ENCODE measurements at places on chromosomes 3 and 15.

DNA sequence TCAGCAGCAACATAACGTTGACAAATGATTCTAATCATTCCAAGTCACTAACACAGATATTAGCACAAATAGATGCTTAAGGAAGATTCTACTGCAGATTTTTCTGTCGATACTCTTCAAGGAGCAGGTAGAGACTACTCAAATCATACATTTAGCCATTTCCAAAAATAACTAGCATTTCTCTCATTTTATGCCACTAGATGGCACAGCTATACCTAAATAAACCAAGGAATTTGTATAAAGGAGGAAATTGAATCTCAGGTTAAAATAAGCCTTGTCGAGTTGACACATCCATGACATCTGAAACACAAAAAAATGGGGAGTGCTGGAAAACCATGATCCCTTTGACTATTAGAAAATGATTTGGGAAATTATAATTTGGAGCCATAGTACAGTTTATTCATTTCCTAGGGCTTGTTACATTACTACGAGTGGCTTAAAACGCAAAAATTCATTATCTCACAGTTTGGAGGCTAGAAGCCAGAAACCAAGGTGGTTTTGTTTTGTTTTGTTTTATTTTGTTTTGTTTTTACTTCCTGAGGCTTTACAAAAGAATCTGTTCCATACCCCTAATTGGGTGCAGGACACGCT is 59.5 kb upstream of the STRIT1 start:
- DNase-seq, result no peak

GRCh38 chr15:60647246-60647645 is 168.3 kb upstream of the ICE2 start:
- no peak for DNase-seq

GRCh38 chr3:187808527-187808895 is 63.2 kb upstream of the BCL6 start:
- DNase-seq, result no peak

DNA sequence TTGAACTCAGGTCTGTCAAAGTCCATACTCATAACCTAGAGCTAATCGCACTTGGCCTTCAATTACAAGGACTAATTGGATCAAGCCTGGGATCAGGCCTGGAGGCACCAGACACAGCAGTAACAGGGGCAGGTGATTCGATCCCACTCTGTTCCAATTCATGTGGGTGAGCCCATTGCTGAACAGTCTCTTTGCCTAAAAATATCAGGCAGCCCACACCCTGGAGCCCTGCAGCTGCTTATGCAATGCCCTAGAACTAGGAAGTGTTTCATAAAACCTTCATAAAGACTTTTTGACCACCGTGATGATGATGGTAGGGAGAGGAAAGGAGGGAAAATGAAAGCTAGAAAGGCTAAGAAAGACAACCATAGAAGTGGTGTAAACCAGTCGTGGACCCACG is 47.8 kb upstream of the NEO1 start:
- DNase-seq, result no peak

- DNase-seq, result no peak
Observed at GRCh38 chr3:146554151-146554760, 9.8 kb upstream of the PLSCR1 start.

DNA sequence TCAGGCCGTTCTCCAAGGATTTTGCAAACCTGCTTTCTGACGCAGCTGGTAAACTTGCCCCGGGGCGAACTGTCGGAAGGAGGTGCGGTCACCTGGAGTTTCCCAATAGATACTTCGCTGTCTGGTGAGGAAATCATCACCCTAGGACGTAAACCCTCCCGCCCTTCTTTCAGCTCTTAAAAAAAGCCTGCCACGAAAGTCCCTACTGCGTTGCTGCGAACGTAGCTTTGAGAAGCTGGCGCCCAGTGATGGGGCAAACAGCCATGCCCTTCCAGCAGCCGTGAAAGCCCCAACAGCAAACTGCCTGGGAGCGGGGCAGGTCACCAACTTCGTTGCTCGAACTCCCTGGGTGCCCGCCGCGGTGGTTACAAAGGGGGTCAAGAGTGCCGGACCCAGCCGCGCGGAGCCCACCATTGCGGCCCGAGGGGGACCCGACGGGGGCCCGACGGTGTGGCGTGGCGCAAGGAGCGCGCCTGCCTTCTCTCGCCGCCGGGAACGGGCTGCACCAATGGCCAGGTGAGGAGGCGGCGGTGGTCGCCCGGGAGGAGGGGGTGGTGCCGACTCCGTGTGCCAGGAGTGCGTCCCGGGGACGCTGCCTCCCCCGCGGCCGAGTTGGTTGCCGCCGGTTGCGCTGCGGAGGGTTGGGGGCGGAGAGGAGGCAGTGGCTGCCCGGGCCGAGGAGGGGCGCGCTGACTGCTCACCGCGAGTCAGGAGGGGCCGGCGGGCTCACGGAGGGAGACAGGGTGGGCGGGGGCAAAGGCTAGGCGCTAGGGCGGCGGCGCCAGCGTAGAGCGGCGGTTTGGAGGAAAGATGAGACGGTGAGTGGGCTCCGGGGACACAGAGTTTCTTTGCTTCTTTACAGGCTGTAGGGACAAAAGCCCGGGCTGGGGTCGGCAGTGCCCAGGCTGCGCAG is at the start of gene PHLDB2:
Gene PHLDB2 (plus strand): TSS at position 205 of the 913 bp plus-strand sequence. CDS start 24,813 bp downstream, outside the sequence.
- DNase-seq, result peak; percentile 34

GRCh38 chr3:101890716-101891115 is 41.4 kb downstream of the NFKBIZ start:
- no peak for DNase-seq

DNA sequence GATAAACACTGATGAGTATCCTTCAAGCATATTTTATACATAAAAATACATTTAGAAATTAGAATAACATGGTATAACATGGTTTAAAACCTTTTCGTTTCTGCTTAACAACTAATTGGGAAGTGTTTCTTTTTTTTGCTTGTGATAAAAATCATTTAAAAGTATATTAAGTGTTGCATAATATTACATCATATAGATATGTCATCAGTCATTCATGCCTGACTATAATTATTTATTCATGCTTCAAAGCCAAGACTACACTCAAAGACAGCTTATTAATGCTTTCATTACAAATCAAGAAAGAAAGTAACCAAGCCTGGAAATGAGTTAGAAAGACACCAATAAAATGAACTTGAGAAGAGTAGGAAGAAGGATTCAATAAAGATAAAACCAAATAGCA is 136.6 kb upstream of the TP63 start:
- no peak for DNase-seq

Data from stimulated activated CD8-positive, alpha-beta memory T cell treated with anti-CD3 and anti-CD28 coated beads, Interleukin-4, amount 100 ng/mL, for 1 hour (primary cell).